T-cell (primary cell): ENCODE measurements at places on chromosomes 3 and 15.

- DNase-seq, result no peak
Measured at GRCh38 chr15:79954661-79955060, 16.3 kb downstream of the BCL2A1 start.

GRCh38 chr3:188792793-188793192 is 379.0 kb upstream of the TPRG1 start:
- DNase-seq, result no peak

GRCh38 chr3:194196876-194197275 is 60.9 kb downstream of the HES1 start:
- DNase-seq, result no peak

- DNase-seq, result no peak
Measured at GRCh38 chr15:65576664-65577063, 34.3 kb downstream of the INTS14 start.

DNA sequence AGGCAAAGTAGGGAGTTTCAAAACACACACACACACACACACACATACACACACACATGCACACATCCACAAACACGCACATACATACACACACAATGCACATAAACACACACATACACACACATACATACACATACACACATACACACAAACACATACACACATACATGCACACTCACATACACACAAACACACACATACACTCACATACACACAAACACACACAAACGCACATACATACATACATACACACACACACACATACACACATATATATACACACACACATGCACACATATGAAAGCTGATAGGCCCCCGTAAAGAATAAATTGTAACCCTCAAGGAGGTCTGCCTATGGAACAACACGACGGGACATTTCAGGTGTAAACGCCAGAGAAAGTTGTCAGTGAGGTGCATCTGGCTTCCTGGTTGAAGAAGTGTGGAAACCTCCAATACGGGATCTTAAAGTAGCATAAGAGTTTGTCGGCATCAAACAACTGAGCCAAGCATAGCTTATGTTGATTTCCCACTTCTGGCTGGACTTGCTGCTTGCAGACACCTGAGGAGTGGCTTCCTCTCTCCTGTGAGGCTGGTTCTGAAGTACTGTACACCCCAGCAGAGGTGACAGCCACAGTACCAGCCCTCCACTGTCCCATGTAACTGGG is 5.8 kb downstream of the RFTN1 start:
- no peak for DNase-seq

- DNase-seq, result no peak
Measured at GRCh38 chr3:149895339-149895738, 75.4 kb downstream of the PFN2 start.

- DNase-seq, result no peak
Measured at GRCh38 chr15:59609730-59610712, 1.6 kb upstream of the GCNT3 start.
